ENCODE measurements at places on chromosomes 16 and 17.

GRCh38 chr16:745739-746138, 4.9 kb upstream of the CIAO3 start:
- DNase-seq, result no peak

GRCh38 chr16:55349867-55350266, 25.9 kb downstream of the IRX6 start:
- DNase-seq, result no peak

GRCh38 chr17:38579934-38580333, 25.8 kb downstream of the SRCIN1 start:
- DNase-seq, result no peak

DNA sequence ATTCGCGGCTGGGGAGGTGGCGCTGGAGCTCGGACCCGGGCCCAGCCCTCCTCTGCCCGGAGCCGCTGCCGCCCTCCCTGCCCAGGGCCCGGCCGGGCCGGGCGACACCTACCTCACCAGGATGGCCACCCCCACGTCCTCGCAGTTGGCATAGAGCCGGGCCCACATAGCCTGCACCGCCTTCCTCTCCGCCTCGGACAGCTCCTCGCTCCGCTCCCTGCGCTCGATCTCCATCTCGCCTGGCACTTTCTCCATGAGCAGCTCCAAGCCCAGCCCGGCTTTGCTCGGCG, 276 bp downstream of the CYGB start:
- no peak for DNase-seq

DNA sequence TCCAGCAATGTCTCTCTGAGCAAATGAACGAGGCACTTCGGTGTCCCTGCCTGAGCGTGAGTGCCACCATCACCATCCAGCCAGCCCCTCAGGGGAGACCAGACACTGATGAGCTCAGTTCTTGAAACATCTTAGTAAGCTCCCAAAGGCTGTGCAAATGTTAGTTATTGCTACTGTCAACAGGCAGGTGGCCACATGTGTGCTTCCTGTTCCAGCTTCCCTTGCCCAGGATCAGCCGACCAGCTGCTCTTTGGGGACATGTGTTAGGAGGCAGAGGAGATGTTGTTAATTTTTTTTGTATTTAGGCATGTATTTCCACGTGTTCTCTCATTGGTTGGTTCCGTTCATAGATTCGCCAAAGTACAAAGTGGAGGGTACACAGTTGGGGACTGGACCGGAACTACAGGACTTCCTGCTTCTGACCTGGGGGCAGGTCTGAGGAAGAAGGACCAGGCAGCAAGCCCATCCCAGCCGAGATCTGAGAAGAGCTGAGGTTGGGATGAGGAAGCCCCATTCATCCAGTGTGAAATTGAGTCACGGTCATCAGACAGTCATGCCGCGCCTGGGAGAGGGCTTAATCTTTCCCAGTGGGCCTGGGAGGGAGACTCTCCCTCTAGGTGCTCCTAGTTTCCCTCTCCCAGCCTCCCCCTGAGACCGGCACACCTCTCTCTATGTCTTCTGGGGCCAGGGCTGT, 3.8 kb downstream of the TTYH2 start:
- DNase-seq, result no peak

DNA sequence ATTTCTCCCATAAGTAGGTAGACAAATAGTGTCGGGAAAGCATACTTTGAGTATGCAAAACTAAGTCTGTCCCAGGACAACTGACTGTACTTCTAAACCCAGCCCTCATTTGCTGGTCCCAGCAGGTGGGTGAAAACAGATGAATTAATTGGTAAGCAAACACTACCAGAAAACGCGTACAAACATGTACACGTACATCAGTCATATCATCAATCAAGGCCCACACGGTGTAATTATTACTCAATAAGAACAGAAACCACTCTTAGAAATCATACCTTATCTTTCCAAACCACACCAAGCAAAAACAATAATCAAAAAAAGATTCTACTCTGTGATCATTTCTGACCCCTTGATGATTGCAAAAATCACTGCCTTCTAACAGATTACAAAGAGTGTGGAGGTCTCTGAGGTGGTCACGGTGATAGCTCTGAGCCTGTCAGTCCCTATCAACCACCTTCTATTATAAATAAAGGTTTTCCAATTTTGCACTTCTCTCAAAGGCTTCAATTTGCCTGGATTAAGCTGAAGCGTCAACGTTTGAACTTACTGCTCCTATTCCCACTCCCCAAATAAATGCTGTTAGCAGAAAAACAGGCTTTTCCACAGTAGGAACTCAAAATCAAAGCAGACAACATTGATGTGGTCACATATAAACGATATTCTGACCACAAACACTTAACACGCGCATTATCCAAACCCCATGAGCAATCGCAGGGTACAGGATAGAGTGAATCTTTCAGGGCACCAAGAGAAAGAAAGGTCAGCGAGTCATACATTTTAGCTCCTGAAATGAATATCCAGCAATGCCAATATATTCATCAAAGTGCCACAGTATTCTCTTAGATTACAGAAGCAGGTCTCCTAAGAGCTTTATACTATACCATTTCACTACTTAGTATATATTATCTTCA, 211.9 kb downstream of the STX8 start:
- no peak for DNase-seq

DNA sequence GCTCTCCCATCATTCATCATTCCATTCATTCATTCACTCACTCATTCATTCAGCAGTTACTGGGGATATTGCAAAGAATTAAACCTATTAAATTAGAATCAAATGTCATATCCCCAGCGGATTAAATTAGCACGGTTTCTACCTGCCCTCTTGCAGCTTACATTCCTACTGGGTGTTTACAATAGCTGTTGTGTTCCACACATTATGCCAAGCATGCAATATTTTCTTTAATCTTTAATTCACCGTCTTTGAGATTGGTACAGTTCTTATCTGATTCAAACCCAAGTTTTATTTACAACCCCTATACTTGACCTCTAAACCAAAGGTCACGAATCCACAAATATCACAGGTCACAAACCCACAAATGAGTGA, 727 bp upstream of the USP31 start:
- DNase-seq, result no peak

GRCh38 chr17:73390851-73391250, 79.0 kb upstream of the CDC42EP4 start:
- no peak for DNase-seq

DNA sequence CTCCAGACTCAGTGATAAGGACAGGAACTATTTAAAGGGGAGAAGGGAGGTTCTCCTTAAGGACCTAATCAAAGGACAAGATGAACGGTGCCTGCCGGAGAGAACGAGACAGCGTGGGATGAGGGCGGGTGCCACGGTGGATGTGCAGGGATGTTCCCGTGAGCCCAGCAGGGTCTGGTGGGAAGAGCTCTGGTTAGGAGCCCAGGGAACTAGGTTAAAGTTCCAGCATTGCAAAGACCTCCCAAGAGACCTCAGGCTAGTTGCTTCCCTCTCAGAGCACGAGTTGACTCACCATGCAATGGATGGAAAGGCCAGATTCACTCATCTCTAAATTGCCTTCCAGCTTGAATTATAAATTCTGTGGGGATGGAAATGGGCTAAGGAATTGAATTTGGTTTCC, 14.7 kb downstream of the CCR7 start:
- no peak for DNase-seq

DNA sequence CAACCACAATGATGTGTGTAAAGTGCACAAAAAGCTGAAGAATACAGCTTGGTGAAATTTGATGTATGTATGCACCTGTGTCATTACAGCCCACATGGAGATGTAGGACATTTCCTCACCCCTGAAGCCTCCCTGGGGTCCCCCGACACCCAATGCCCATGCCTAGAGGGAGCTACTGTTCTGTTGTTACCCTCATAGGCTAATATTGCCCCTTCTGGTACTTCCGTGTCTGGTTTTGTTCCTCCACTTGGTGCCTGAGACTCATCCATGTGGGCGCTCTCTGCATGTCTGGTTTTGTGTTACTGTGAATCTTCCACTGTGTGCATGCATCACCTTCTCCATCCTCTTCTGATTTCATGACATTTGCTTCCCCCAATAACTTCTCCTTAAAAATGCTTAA, 18.6 kb downstream of the TNFRSF13B start:
- no peak for DNase-seq

DNA sequence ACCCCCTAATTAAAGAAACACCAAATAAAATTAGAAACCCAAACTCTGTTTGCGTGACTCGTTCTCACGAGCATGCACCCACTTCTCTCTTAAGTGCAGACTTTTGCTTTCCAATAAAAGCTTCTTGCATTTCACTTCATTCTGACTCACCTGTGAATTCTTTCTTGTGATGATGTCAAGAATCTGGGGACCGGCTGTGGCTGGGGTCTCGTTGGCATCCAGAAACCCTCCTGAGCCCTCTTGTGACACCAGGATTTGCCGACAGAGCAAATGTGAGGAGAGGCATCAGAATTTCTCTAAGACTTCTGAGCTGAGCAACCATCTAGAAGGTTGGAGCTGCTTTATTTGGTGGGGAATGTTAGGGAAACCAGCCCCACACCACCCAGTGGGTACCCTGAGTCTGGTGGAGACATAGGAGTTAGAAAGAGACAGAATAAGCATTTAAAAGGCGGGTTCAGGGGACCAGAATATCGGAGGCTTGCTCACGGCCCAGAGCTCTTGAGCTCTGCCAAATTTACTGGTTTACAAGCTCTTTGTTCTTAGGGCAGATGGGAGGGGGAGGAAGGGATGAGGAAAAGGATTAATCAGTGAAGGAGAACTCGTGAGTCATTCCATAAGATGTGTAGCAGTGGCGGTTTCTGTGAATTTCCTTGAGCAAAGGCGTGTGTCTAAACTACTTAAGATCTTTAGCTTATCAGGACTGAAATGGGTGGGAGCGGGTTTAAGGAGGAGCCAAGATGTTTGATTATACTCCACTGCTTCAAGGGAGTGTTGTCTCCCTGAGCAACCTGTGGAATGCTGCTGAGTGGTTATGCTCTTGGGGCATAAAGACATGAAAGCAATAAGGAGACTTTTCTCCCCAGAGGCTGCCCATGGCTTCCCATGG, 24.2 kb upstream of the TMC5 start:
- no peak for DNase-seq

DNA sequence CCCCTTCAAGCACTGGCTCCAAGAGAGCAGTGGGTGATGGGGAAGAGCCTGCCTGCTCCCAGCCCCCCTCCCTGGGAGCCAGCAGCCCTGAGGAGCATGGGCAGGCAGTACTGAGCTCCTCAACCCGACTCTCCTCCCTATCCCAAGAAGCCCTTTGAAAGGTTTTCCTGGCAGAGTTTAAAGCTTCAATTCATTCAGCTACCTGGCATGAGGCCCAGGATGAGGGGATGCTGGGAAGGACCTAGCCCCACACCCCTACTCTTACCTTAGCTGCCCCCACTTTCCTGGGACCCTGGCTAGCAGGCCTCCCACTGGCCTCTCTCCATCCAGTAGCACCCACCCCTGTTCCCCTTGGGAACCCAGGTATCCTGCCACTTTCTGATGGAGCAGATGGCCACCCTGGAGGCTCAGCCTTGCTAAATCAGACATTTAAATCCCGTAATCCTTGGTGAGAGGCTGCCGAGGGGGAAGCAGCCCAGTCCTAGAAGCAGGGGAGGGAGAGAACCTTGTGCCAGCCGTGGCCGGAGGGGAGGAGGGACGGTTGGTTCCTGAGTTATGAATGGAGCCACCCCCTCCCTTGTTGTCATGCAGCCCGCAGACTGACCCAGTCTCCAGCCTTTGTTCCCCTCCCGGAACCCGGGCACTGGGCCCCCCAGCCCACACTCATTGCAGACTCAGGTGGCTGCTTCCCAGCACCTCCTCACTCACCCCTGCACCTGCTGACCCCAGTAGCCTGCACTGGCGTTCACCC, 17.1 kb downstream of the ATP1B2 start:
- DNase-seq, result no peak

DNA sequence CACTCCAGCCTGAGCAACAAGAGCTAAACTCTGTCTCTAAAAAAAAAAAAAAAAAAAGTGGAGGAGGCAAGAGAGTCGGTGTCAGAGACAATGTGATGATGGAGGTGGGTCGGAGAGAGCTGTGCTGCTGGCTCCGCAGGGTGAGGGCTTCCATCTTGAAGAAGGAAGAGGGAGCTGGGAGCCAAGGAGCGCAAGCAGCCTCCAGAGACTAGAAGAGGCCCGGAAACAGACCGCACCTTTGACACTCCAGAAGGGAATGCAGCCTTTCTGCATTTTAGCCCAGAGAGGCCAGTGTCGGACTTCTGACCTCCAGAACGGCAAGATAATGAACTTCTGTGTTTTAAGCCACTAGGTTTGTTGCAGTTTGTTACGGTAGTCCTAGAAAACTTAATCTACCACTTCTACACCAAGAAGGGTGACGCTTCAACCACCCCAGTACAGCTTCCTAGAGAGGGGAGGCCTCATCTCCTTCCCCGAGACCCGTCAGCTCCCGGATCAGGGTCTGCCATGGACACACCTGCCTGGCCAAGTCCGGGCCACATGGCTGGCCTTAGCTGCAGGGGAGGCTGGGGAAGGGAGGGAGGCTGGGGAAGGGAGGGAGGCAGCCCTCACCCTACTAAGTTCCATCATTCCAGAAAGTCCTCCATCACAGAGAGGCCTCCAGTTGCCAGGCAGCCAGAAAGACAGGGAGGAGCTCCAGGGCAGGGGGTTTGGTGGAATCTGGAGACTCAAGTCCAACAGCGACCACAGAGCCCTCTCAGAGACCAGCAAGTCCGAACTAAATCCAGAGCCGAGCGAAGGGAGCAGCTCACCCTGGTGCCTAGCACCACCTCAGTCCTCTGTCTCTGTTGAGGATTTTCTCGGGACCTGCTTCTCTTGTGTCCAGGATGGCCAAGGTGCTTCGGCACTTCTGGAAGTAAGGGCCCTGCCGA, 13.2 kb upstream of the RBFOX3 start:
- no peak for DNase-seq

- DNase-seq, result no peak
These were observed 9.4 kb upstream of the MAP2K3 start for GRCh38 chr17:21275047-21275578.

DNA sequence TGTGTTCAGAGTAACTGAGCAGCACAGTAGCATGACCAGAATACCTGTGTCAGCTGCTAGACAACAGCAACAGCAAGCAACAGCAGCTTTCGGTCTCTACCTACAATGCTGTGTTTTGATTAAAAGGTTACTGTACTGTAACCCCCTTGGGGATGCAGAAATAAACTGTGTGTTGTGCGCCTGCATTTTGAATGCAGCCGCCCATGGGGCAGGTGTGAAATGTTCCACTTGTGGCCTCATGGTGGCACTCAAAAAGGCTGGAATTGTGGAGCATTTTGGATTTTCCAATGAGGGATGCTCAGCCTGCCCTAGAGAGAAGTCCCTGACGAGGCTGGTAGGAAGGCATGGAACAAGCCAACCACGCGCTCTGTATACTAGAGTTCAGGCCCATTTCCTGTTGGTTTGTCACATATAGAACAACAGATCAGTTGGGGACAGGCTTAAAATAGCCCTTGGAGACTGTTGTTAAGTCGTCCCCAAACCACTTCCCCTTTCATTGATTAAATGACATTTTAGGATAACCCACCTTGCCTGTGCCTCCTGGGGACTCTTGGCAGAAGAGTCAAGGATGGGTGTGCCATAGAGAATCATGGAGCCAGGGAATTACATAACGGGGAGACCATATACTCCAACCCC, 27.1 kb downstream of the SCPEP1 start:
- DNase-seq, result no peak

DNA sequence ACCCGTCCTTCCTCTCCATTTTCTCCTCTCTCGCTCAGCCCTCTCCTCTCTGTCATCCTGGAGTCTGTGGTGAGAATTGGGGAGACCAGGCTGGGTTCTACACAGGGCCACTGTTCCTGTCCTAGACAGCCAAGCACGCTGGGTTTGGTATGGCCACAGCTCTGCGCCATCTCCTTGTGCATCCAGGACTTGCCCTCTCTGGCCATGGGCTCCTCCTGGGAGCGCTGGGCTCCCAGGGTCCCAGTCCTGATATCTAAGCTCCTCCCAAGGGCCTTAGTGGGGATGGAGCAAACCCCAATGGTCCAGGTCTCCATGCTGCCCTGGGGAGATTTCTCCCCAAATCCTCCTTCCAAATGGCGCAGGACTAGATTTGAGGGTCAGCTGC, 27.2 kb upstream of the ITGA3 start:
- DNase-seq, result no peak
